ENCODE measurements at places on chromosomes 5 and 9.
A peak's percentile ranks its signal among the peaks of the same experiment; 100 is the strongest.

GRCh38 chr5:144465441-144465840, 294.8 kb downstream of the KCTD16 start:
- no peak for DNase-seq

DNA sequence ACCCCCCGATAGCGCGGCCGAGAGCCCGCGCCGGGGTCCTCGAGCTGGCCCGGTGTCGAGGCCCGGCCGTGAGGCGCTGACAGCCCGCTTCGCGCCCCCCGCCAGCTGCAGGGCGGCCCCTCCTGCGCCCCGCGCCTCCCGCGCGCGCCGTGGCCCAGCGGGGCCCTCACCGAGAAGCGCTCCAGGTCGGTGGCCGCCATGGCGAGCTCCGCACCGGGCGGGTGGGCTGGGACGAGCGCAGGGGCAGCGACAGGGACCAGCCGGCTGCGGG, 166 bp downstream of the SEPTIN8 start:
- no peak for DNase-seq

DNA sequence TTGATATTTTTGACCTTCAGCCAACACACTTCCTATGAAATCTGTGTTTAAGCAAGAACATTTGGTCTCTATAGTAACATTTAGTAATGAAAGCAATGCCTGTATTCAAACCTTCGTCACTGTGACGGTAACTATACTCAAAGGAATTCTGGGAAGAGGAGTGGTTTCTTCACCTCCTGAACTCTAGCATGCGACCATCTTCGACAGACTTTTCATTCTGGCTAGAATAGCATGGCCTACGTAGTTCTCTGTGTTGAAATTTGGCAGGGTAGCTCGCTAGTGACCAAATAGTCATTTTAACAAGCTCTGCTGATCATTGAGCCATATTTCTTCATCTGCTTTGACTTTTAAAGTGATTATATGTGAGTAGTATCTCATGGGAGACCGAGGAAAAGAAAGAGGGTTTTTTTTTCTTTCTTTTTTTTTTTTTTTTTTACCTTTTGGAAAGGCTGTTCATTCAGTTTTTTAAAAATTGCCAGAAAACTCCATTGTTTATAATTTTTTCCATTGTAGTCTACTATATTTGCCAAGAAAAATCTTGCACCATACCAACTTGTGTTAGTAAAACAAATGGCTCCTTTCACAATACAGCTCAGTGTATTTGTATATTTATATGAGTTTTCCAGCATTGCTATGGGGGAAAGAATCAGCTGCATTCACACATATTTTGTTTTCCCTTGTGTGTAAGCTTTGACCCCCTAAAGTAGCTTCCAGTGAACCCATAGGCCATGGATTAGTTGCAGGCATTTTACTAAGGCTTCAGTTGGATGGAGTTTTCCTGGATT, 166.8 kb downstream of the NNT start:
- no peak for DNase-seq

- DNase-seq = no peak
Measured at GRCh38 chr5:90741022-90741564, 182.5 kb downstream of the ADGRV1 start.

- peak; percentile 7 for DNase-seq
Measured at GRCh38 chr5:150272531-150272930, 17.0 kb downstream of the CAMK2A start.

GRCh38 chr5:174067499-174067898, 22.0 kb downstream of the NSG2 start:
- DNase-seq = no peak

- no peak for DNase-seq
Measured at GRCh38 chr5:178058321-178059012, 54.9 kb upstream of the N4BP3 start.

GRCh38 chr5:65823204-65823603, 101.2 kb downstream of the NLN start:
- no peak for DNase-seq

GRCh38 chr9:95570150-95570549, 53.4 kb upstream of the PTCH1 start:
- DNase-seq = no peak

- no peak for DNase-seq
Measured at GRCh38 chr5:21823076-21823574, 1030.0 kb downstream of the CDH12 start.

- DNase-seq = no peak
Measured at GRCh38 chr9:134676886-134677285, 35.3 kb downstream of the COL5A1 start.

- DNase-seq = no peak
Measured at GRCh38 chr5:23977997-23978396, 470.6 kb downstream of the PRDM9 start.

DNA sequence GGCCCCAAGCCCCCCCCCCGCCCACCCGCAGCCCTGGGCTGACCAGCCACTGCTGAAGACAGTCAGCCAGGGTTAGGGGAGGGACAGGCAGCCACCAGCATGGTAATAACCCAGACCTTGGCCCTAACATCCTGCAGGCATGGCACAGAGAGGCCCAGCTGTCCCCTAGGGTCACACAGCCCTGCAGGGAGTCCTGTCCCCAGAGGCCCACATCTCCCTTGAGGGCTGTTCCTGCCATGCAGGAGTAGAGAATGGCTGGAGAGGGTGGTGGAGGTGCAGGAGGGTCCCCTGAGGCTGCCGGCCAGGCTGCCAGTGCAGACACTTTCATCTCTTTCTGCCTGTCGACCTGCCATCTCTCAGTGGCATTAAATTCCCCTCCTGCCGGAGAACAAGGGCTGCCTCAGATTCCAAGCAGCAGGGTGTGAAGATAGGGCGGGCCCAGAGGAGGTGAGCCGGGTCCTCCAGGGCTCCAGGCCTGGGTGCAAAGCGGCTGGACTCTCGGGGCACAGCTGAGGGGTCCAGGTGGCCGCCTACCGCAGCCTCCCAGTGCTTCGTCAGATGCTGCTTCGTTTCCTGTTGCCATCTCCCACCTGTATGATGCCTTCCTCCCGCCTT, 40.0 kb downstream of the CXXC5 start:
- no peak for DNase-seq

DNA sequence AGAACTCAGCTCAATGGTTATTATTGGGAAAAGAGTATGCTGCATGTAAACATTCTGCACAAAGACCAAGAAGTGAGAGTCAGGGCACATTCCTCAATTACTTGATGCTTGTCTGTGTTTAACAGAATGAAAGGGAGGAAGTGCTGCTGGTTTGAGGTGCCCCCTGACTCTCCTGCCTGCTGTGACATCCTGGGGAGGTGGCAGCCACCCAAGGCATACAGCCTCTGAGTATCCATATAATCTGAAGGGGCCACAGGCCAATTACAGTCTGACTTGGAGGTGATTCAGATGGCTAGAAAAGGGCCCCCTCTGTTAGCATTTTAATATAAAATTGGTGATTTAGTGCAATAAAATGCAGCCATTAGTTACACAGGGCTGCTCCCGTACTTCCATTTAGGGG, 313.8 kb downstream of the ASTN2 start:
- no peak for DNase-seq

DNA sequence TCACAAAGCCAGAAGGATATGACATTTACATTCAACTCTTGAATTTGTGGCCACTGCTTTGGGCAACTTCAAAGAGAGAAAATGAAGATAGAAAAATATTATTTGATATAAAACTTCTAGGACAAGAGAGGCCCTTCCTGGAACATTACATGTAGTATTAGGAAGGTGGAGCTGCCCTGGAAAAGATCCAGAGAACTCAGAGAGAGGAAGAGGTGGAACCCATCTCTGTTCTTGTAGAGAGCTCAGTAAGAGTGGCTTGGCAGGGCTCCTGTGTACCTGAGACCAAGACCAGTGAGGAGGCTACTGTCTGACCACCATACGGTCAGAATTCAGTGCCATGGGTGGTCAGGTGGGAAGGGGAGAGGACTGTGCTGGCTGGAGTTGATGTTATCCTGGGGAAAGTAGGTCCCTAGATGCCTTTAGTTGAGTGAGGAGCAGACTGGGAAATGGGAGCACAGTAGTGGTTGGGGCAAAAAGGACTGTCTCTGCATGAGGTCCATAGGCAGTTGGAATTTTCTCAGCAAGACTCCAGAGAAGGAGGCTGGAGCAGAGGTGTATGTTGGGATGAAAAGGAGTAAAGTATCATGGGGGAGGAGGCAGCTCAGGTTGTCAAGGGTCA, 7.6 kb downstream of the TGFBI start:
- no peak for DNase-seq

GRCh38 chr5:154373326-154373725, 72.5 kb upstream of the SAP30L start:
- no peak for DNase-seq

GRCh38 chr5:135670588-135670987, 91.8 kb upstream of the CXCL14 start:
- DNase-seq = no peak

GRCh38 chr9:124797343-124798103, 20.6 kb downstream of the OLFML2A start:
- no peak for DNase-seq

DNA sequence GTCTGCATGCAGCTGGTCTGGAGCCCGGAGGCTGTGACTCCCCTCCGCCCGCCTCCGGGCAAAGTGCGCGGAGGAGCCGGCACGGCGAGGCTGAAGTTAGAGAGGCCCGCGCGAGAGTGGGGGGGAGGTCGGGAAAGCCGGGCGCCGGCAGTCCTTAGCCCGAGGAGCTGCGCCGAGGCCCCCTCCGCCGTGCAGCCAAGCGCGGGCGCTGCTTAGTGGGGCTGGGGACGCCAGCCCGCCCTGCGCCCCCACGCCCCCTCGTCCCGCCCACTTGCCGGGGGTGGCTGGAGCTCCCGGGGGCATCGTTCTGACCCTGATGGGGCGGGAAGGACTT, 403 bp downstream of the NINJ1 start:
- DNase-seq = peak; percentile 60

DNA sequence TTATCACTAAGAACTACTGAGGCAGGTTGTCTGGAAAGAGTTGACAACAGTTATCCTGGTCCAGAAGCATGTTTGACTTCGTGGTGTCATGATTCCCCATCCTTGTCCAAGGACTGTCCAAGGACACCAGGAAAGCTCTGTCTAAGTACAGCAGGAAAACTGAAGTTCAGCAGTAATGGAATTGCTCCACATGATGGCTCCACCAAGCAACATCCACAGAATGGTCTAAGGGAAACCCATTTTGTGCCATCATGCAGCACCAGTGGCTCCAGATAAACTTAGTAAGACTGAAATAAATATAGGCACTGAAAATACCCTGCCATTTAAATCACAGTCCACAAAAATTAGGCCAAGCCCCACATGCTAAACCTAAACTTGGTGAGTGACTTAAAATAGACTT, 192.8 kb downstream of the CDH18 start:
- DNase-seq = no peak

GRCh38 chr5:151584057-151584937, 6.8 kb downstream of the FAT2 start:
- DNase-seq = no peak

DNA sequence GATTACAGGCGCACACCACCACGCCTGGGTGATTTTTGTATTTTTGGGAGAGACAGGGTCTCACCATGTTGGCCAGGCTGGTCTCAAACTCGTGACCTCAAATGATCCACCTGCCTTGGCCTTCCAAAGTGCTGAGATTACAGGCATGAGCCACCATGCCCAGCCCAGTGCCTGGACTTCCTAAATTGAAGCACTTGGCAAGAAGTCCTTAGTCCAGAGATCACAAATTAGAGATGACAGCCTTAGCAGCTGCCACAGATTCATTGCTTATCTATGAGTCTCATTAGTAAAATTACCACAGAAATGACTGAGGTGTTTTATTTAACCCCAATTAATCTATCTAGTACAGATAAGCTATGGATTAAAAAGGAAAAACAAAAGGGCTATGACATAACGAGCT, 19.2 kb downstream of the EFCAB9 start:
- DNase-seq = no peak

- no peak for DNase-seq
Measured at GRCh38 chr9:108816037-108816436, 39.7 kb downstream of the ACTL7B start.

DNA sequence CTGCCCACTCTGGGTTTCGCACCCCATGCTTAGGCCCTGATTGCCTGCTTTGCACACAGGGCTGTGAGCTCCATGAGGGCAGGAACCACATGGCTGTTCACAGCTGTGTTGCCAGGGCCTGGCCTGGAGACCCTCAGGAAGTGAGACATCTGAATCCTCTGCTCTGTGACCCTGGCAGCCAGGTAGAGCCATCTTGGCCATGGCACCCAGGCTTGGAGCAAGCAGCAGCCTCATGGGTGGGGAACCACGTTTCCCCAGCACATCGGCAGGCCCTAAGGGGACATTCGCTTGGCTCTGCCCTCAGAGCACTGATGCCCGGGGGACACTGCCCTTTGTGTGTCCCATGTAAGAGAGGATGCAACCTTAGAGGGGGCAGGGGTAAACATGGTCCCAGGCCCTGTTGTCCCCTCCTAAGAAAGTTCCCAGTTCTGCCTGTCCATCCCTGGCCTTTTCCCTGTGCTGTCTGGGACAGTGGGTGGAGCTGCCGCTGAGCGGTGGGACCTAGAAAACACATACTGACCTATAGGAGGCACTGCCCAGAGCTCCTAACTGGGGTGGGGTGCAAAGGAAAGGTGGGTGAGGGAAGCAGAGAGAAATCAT, 144.1 kb upstream of the IER5L start:
- DNase-seq = no peak

GRCh38 chr9:87996234-87996860, 22.0 kb upstream of the CDK20 start:
- no peak for DNase-seq

GRCh38 chr9:69027355-69028097, 8.0 kb upstream of the FXN start:
- DNase-seq = peak; percentile 53

GRCh38 chr9:36922548-36922947, 111.5 kb downstream of the PAX5 start:
- DNase-seq = no peak

GRCh38 chr9:123365287-123365880, 9.4 kb downstream of the CRB2 start:
- no peak for DNase-seq

DNA sequence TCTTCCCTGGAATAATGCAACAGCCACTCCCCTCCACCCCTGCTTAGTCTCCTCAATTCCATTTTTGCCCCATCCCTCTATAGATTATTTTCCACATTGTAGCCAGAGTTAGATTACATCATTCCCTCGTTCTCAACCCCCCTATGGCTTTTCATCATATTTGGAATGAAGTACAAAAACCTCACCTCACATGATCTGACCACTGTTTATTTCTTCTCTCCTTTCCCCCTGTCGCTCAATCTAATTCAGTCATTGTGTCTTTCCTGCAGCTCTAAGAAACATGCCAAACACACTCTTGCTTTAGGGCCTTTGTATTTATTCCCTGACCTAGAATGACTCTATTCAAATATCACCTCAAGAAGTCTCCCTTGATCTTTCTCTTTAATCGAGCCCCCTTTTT, 22.6 kb upstream of the HK3 start:
- DNase-seq = no peak

DNA sequence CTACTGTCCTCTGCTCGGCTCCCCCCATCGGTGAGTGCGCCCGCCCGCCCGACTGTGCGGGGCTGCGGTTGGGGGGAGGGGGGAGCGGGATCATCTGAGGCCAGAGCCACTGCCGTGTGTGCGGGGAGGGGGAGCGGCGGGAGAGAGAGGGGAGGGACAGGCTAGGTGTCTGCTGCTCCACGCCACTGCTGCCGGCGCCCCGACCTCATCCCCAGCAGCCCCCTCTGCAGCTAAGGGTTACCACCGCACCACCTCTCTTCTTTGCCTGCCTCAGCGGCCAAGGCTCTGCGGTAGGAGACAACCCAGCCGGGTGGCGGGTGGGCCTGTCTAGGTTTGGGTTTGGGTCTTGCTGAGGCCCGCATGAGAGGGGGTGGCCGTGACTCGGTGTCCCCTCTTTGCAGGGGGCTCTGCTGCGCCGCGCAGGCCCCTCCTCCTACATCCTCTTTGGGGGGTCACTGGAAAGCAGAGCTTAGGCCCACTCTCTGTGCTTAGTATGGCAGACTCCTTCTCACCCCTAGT, 670 bp upstream of the PURA start:
- DNase-seq = peak; percentile 36

- DNase-seq = no peak
Measured at GRCh38 chr5:56307714-56308333, 74.7 kb upstream of the ANKRD55 start.
